ENCODE measurements at places on chromosomes 3 and 15.
A peak's percentile ranks its signal among the peaks of the same experiment; 100 is the strongest.

DNA sequence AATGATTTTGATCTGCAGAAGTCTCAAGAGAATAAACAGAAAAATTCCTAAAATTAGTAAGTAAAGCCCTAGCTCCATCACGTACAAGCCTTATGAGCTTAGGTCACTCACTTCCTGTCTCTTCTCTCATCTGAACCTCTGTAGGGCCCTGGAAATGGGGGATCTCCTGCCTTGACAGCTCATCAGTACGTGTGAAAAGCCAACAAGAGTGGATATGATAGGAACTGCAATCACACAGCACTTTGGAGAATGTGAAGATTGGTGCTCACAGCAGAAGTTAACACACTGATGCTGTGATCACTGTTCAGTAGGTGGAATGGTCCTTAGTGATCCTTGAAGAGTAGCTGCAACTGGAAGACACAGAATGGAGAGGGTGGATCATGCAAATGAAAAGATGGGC, 27.8 kb upstream of the ALDH1L1 start:
- DNase-seq: no peak

GRCh38 chr3:13093687-13094086, 20.5 kb upstream of the IQSEC1 start:
- DNase-seq: no peak

DNA sequence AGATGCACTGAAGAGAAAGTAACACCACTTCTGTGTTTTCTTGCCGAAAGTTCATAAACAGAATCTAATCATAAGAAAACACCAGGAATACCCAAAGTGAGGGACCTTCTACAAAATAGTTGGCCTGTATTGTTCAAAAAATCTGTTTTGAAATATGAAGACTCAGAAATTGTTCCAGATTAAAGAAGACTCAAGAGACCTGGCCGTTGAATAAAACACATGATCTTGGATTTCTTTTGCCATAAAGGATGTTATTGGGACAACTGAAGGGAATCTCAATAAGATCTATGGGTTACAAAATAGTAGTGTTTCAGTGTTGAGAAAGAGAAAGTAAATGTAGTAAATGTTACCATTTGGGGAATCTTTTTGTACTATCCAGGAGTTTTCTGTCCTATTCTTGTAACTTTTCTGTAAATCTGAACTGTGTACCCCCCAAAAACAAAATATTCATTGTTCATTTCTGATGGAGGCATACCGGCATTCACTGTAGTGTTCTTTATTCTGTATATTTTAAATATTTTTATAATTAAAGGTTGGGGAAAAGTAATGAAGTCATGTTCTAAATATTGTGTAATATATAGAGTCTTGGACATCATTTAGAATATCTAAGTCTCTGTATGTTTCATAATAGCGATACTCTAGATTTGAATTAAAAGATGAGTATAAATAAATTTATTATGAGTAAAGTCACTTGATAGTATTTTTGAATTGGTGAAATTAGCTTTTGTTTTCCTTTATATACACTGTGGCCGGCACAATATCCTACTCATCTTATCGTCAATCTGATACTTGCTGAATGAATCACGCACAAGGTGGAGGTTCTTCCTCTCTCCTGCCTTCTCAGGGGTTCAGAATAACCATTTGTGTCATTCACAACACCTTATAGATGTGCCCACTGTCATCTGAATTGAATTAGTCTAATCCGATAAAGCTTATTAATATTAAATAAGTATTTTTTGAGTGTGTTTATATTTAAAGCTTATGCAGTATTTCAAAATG, 66.7 kb downstream of the TRAK1 start:
- no peak for DNase-seq

DNA sequence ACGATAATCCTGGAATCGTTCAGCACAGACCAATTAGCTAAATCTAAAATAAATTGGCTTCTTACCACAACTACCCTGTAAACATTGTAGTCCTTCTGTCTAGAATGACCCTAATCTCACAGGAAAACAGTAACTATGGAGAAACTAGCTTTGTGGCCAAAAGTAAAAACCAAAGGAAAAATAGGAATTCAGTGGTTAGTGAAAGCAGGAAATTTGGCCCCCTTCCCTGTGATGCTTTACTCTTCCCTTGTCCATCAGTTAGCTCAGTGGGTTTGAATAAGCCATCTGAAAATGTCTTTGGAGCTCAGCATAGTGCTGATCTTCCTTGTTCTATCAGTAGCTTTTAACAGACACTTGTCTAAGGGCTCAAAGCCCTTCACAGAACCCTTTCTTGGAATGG, 1.6 kb downstream of the NMD3 start:
- peak; percentile 13 for DNase-seq
